ENCODE measurements at places on chromosomes 5 and 9. TPM values are rescaled to one million over a fixed set of nuclear protein-coding genes. Genes with fewer than 3 reads are reported as not detected.
A peak's percentile ranks its signal among the peaks of the same experiment; 100 is the strongest.

GRCh38 chr5:123163225-123163876 lies 74.3 kb downstream of the PRDM6 start:
- no peak for DNase-seq

PCDHA1 gene
- total RNA-seq: not detected

DNA sequence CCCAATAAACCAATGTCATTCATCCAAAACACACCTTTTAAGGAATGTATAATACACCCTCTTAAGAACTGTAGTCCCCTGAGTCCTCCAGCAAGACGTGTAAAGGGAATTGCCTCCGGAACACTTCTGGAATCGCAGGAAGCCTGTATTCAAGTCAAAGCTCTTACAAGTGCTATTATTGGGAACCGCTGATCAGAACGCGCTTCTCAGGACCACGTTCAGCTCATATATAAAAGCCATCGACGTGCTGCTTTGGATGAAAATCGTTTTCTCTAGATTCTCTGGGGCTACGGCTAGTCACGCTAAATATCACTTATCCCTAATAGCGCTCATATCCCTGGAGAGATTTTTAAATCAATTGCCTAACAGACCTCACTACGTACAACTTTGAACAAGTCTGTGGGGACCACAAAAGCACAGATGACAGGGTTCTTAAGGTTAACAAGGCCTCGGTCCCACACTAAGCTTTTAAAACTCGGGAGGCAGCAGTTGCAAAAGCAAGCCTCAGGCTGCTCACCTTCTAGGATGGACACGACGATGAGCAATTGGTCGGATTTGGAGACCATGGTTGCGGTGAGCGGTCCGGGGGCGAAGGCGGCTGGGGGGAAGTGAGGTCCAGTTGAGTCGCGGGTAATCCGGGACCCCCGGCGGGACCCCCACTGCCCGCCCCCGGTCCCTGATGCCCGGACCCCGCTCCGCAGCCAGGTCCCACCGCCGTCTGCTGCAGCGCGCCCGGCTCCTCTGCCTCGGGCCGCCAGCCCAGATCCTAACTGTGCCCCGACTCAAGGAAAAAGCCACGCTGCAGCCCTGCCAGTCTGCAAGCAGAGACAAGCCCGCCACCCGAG lies 548 bp downstream of the CEP120 start:
- peak; percentile 36 for DNase-seq

DNA sequence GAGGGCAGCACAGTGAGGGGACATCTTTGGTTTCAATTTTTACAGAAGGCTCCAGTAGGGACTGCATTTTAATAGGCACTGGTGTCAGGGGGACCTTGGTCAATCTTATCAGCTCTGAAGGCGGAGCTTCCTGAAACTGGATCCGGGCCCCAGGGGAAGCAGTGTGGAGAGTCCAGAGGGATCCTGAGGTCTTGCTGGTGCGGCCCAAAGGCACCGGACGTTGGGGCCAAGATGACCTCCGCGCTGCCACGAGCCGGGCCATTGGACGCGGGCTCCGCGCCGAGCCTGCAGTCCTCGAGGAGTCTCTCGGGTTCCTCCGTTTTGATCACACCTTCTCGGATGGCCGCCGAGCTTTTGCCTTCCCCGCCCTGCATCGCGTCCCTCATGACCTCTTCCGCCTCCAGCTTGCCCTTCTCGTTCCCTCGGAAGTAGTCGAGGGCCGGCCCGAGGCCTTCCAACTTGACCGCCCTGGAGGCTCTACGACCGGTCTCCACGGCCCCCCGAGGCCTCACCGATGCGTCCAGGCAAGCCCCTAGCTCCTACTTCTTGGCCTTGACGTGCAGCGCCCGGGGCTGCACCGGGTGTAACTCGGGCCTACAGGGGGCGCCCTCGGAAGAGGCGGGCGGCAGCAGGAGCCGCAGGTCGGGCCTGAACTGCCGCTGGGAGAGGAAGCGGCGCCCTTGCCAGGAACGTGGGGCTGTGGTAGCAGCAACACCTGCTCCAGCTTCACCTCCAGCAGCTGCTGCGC lies 18.8 kb downstream of the C5orf52 start:
- DNase-seq: no peak

ELOVL7 gene
- total RNA-seq: 0.34 TPM

DNA sequence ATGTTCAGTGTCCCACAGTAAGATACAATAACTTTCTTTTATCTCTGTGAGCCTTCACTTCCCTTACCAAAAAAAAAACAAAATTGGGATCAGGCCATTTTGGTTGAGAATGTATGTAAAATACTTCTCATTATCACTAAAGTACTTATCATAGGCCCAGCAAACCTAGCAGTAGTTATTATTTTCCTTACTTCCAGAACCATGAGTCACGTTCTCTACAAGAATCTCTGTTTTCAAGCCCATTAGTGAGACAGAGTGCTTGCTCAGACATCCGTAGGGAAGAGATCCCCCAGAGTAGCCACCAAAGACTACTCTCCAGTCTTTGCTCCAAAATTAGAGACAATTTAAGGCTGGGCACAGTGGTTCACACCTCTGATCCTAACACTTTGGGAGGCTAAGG lies 103.9 kb upstream of the NR5A1 start:
- DNase-seq: no peak

PCDHA7 gene
- total RNA-seq: not detected

- no peak for DNase-seq
These were observed 106.1 kb upstream of the ALDH1B1 start for GRCh38 chr9:38286357-38286756.

F12 gene
- 3.5 TPM for total RNA-seq

DNA sequence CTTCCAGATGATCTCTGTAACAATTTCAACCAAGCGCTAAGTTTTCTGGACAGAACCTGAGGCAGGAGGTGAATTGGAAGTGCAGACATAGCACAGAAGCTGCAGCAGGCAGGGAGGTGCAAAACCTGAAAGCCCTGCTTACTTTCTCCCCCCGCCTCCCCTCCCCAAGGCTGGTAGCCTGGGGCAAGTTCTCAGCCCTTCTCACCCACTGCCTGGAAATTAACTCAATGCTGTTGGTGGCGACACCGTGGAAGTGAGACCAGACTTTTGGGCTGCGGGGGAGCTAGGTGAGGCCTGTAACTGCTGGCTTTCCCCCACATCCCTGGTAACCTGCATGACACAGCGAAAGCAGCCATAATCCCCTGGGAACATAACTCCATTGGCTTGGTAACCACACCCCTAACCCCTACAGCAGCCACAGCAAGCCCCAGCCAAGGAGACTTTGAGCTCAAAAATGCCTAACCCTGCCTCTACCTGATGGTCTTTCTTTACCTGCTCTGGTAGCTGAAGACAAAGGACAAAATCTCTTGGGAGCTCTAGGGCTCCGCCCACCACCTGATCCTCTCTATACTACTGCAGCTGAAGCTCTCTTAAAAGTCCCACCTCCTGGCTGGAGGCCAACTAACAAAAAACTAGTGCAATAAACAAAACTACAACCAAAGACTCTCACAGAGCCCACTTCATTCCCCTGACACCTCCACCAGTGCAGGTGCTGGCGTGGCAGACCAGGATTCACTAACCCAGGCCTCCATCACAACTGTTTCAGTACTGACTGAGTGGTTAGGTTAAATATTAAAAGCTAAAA lies 11.9 kb upstream of the OR13C8 start:
- no peak for DNase-seq
